ENCODE measurements at places on chromosomes 12 and 14. TPM values are rescaled to one million over a fixed set of nuclear protein-coding genes. Genes with fewer than 3 reads are reported as not detected.

GRCh38 chr14:56821177-56821576 lies 10.9 kb upstream of the OTX2 start:
- H3K27ac ChIP-seq: no peak overlapping the region
- no peaks in the 10 kb centered on the region for H3K36me3 ChIP-seq
- H3K4me1 ChIP-seq: no peaks in the 10 kb centered on the region
- no peaks in the 10 kb centered on the region for H3K27me3 ChIP-seq

DNA sequence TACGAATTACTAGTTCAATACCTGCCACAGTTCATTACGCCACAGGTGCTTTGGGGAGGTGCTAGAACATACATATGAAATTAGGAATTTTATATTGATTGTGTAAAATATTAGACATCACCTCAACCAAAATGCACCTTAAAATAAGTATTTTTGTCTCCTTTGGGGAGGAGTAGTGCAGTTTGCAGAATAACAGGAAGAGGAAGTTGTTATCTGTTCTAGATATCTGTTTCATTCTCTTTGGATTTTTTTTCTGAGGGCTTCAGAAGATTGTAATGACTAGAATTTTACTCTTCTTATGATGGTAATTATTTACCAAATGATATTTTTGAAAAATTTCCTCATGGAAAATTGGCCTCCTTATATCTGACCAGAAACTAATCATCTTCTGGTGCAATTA lies 9.9 kb upstream of the GYS2 start:
- no peaks in the 10 kb centered on the region for H3K36me3 ChIP-seq
- peaks cover 6% of the 10 kb centered on the region for H3K4me1 ChIP-seq
- H3K27ac ChIP-seq: no peak overlapping the region

GRCh38 chr14:31699809-31700208 lies 138.6 kb downstream of the NUBPL start:
- H3K27me3 ChIP-seq: no peaks in the 10 kb centered on the region
- no peak overlapping the region for H3K27ac ChIP-seq
- no peak for DNase-seq
- no peaks in the 10 kb centered on the region for H3K4me1 ChIP-seq
- no peaks in the 10 kb centered on the region for H3K36me3 ChIP-seq
- H3K4me3 ChIP-seq: no peak overlapping the region

- peaks cover 6% of the 10 kb centered on the region for H3K4me1 ChIP-seq
- peak overlapping the region; percentile 37 for H3K27ac ChIP-seq
- no peak overlapping the region for H3K4me3 ChIP-seq
- peaks cover 80% of the 10 kb centered on the region for H3K36me3 ChIP-seq
Observed at GRCh38 chr12:57208631-57209282, 7.8 kb upstream of the NXPH4 start.

The CFAP251 gene
- 6.9 TPM for total RNA-seq

The MDP1 gene
- total RNA-seq: 15.7 TPM

- DNase-seq: no peak
- no peaks in the 10 kb centered on the region for H3K4me1 ChIP-seq
- no peaks in the 10 kb centered on the region for H3K27me3 ChIP-seq
- H3K36me3 ChIP-seq: no peaks in the 10 kb centered on the region
Observed at GRCh38 chr12:94638521-94638920, 11.8 kb downstream of the TMCC3 start.

DNA sequence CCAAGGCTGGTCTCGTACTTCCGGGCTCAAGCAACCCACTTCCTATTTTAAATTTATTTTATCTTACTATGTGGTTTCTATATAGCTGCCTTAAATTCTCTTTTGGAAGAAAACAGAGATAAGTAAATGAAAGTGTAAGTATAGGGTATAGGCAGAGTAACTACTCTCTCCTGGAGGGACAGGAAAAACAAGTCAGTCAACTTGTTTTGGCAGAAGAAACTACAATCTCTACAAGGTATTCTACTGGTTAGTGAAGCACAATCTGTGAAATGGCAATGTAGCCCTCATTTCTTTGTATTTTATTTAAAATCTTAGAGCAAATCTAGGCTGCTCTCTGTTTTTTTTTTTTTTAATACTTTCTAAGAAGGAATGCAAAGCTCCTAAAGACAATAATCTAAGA lies 55.4 kb downstream of the UBR7 start:
- H3K27me3 ChIP-seq: no peaks in the 10 kb centered on the region
- no peaks in the 10 kb centered on the region for H3K36me3 ChIP-seq
- H3K4me3 ChIP-seq: no peak overlapping the region
- no peak for DNase-seq
- H3K27ac ChIP-seq: no peak overlapping the region

The OR6C2 gene
- total RNA-seq: not detected

DNA sequence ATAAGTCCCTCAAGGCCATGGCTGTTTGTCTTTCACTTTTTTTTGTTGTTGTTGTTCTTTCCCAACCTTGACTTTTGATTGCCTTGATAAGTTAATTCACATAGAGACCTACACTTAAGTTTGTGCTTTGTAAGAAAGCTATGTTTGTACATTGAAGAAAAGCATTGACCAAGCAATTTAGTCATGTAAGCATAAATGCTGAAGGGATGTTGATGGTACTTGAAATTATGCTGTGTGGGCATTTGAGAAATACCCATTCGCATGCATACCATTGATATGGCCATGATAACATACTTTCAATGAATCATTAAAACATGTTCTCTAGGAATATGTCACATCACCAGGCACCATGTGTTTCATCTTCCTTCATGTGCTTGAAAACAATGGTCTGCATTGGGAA lies 803.7 kb upstream of the TMEM132C start:
- H3K36me3 ChIP-seq: no peaks in the 10 kb centered on the region
- peaks cover under 1% of the 10 kb centered on the region for H3K4me1 ChIP-seq
- H3K4me3 ChIP-seq: no peak overlapping the region
- no peak overlapping the region for H3K27ac ChIP-seq
- DNase-seq: no peak
- no peaks in the 10 kb centered on the region for H3K27me3 ChIP-seq

GRCh38 chr14:70358631-70359030 lies 852 bp downstream of the COX16 start:
- no peaks in the 10 kb centered on the region for H3K36me3 ChIP-seq
- H3K4me3 ChIP-seq: peak overlapping the region; percentile 90
- peaks cover 16% of the 10 kb centered on the region for H3K4me1 ChIP-seq
- H3K27me3 ChIP-seq: no peaks in the 10 kb centered on the region
- no peak for DNase-seq
- peak overlapping the region; percentile 89 for H3K27ac ChIP-seq

- no peaks in the 10 kb centered on the region for H3K4me1 ChIP-seq
- H3K27ac ChIP-seq: no peak overlapping the region
- H3K4me3 ChIP-seq: no peak overlapping the region
- DNase-seq: no peak
- no peaks in the 10 kb centered on the region for H3K27me3 ChIP-seq
- H3K36me3 ChIP-seq: peaks cover 14% of the 10 kb centered on the region
Observed at GRCh38 chr14:50936882-50937281, 7.4 kb downstream of the PYGL start.

DNA sequence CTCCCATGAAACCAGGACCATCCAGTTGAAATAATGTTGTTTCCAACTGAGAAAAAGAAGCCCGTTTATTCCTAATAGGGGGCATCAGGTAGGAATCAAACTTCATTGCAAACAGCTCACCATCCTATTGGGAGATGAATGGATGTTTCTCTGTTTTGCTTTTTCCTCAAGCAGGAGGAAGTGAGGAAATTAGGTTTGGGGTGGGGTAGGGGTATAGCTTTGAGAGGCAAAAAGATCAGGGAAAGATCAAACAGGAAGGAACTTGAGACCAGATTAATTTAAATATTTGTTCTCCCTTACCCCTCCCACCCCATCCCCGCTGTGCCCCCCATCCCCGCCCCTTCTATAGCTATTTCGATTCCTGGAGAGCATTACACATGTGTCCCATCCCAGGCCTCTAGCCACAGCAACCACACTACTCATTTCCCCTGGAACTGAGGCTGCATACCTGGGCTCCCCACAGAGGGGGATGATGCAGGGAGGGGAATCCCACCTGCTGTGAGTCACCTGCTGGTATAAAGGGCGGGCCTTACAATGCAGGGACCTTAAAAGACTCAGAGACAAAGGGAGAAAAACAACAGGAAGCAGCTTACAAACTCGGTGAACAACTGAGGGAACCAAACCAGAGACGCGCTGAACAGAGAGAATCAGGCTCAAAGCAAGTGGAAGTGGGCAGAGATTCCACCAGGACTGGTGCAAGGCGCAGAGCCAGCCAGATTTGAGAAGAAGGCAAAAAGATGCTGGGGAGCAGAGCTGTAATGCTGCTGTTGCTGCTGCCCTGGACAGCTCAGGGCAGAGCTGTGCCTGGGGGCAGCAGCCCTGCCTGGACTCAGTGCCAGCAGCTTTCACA lies at the start of gene IL23A:
Gene IL23A, plus strand, starts transcription at position 577 of the 850 bp plus-strand sequence. Its CDS starts 161 bp downstream, at position 738.
- no peak within 1 kb of the TSS for H3K4me3 ChIP-seq
- H3K27ac ChIP-seq: no peak within 1 kb of the TSS
- DNase-seq: no peak
- no peaks in the 10 kb centered on the region for H3K4me1 ChIP-seq

- no peak overlapping the region for H3K27ac ChIP-seq
- DNase-seq: no peak
- peaks cover 7% of the 10 kb centered on the region for H3K4me1 ChIP-seq
- peaks cover 12% of the 10 kb centered on the region for H3K27me3 ChIP-seq
- H3K36me3 ChIP-seq: no peaks in the 10 kb centered on the region
Observed at GRCh38 chr12:65725376-65725775, 98.9 kb upstream of the HMGA2 start.

The GPR137C gene
- 0.14 TPM for total RNA-seq

DNA sequence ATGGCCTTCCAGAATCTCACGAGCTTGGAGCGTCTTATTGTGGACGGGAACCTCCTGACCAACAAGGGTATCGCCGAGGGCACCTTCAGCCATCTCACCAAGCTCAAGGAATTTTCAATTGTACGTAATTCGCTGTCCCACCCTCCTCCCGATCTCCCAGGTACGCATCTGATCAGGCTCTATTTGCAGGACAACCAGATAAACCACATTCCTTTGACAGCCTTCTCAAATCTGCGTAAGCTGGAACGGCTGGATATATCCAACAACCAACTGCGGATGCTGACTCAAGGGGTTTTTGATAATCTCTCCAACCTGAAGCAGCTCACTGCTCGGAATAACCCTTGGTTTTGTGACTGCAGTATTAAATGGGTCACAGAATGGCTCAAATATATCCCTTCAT lies 92.2 kb downstream of the FLRT2 start:
- no peaks in the 10 kb centered on the region for H3K27me3 ChIP-seq
- H3K4me1 ChIP-seq: no peaks in the 10 kb centered on the region
- H3K4me3 ChIP-seq: no peak overlapping the region

The NT5DC3 gene
- 62.4 TPM for total RNA-seq

Measured in thoracic aorta (tissue), 2 donors.